ENCODE measurements at places on chromosomes 3 and 15.

DNA sequence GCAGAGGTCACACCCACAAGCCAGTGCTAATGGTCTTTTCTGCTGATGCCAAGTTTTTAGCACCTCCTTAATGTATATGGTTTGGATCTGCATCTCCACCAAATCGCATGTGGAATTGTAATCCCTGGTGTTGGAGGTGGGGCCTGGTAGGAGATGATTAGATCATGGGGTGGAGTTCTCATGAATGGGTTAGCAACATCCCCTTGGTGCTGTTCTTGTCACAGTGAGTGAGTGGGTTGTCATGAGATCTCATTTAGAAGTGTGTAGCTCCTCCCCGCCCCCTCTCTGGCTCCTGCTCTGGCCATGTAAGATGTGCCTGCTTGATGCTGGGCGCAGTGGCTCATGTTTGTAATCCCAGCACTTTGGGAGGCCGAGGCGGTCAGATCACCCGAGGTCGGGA lies 37.3 kb upstream of the KLHL6 start:
- DNase-seq: no peak

DNA sequence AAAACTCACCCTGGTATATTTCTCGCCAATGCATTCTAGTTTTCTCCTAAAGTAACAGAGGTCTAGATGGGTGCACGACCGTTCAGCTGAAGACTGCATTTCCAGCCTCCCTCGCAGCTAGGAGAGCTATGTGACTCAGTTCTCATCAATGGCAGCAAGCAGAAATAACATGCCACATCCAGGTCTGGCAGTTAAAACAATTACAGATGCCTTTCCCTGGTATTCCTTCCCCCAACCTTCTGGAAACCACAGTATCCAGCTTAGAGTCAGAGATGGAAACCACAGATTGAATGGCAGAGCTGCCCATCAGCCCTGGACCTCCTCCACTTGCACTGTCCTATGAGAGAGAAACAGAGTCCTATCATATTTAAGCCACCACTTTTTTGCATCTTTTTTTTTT lies 4.8 kb downstream of the HAPLN3 start:
- no peak for DNase-seq

GRCh38 chr3:26236531-26236930 lies 386.0 kb upstream of the LRRC3B start:
- no peak for DNase-seq

DNA sequence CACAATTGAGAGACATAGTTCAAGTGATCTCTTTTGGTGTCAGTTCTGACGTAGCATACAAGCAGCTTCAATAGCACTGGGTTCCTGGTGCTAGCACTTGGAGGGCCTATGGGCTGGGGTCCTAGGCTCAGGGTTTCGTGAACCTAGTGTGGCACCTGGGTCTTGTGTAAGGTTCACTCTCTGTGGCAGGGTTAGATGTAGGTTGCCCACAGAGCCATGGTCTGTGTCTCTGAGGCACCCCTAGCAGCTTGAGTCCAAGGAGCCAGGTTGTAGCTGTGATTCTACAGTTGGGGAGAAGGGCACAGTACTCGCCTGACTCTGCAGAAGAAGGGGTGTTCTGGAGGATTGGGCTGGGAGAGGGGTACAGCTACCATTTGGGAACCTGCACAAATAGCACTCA lies 282.6 kb upstream of the LRRC3B start:
- DNase-seq: no peak

DNA sequence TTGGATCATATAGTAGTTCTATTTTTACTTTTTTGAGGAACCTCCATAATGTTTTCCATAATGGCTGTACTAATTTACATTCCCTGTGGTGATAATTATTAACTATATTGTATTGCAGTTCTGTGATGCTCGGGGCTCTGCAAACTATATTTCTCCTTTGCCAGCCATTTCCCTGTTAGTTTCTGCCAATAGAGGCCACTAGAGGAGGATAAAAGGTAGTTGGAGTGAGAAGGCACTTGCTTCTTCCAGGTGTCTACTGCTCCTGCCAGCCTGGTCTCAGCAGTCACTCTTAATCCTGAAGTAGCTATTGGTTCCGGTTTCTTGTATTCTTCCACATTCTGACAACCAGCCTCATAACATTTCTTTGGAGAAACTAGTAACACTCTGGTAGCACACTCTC lies 233.9 kb upstream of the GBE1 start:
- no peak for DNase-seq

- no peak for DNase-seq
These were observed 97.6 kb upstream of the UMPS start for GRCh38 chr3:124632566-124633140.

- DNase-seq: no peak
These were observed 740.5 kb downstream of the ROBO2 start for GRCh38 chr3:77780278-77780996.

GRCh38 chr15:25178835-25179672 lies 224.3 kb downstream of the SNRPN start:
- DNase-seq: no peak

GRCh38 chr3:49856181-49857005 lies at the start of gene TRAIP:
TSS of gene TRAIP (minus strand) at chr3:49856564. CDS start at chr3:49856453, 111 bp downstream.
- peak; percentile 88 for DNase-seq

DNA sequence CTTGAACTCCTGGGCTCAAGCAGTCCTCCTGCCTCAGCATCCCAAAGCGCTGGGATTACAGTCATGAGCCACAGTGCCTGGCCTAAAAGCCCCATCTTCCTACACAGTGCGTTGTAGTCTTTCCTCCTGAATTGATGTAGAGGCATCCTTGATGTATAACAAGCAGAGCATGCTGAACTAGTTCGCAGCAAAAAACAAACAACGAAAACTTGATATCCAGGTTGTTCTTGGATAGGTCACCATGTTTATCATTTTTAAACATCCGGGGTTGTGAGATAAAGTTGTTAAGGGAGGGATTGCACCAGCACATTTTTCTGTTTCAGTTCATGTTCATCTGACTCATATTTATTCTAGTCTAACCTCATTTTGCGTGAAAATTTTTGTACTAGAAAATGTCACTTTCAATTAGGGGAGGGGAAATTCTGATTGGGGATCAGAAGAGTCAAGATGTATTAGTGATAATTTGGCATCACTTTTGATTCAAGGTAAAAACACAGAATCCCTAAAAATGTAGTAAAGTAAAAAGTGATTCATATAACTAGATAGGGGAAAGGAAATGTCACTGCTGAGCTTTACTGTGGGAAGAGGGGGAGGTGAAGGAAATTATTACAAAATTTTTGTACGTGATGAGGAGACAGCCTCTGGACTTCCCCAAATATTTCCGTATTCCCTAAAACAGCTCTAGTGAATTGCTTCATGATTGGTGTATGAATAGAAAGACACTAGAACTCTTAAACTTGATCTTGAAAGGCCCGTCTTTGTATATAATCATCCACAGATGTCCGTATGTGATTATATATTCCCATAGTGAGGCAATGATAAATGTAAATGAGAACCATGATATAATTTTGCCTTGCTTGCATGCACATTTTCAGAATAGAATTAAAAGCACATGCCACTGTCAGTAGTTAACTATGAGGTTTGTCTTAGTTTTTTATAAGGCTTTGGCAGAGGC lies 22.9 kb downstream of the RAB8B start:
- DNase-seq: no peak

DNA sequence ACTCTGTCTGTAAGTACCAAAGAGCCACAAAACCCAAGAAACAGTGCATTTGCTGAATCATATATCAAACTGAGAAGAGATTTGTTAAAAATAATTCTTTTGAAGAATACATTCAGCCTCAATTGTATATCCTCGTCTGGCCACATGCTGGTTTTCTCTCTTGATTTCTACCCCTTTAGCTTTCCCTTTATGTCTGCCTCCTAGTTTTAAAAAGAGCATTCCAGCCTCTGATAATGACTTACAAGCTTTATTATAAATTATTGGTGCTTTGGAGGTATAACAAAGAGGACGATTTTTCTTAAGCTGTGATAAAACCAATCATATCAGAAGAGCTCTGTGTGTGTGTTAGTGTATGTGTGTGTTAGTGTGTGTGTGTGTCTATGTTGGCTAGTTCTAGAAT lies 70.4 kb upstream of the ROBO2 start:
- no peak for DNase-seq

DNA sequence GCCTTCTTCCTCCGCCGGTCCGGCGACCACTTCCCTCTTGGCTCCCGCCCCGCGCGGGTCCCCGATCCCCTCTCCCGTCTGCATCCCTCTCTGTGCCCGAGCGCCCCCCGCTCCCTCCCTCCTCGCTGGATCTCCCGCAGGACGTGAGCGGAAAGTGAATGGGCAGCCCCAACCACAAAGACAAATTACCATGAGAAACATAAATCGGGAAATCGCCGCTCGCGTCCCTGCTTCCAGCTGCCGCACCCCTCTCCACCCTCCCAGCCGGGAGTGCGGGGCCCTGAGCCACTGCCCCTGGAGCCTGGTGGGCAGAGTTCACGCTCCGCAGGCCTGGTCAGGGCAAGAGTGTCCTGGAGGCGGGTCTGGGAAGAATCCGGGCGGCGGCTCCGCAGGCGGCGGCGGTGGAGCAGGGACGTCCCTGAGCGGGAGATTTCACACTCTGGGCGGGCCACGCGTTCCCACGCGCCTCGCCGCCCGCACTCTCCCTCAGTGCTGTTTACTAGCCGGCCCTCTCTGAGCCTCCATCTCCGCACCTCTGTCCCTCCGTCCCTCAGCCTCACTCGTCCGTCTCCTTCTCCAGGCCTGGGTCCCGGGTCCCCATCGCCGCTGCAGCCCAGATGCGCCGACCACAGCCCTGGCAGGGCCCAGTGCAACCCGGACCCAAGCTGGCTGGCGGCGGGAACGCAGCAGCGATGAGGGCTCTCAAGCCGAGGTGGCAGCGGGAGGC lies 835 bp downstream of the SEMA5B start:
- DNase-seq: no peak

GRCh38 chr3:187689984-187690383 lies 12.4 kb downstream of the RTP2 start:
- DNase-seq: no peak

GRCh38 chr15:41940441-41940857 lies 31.9 kb downstream of the EHD4 start:
- no peak for DNase-seq

DNA sequence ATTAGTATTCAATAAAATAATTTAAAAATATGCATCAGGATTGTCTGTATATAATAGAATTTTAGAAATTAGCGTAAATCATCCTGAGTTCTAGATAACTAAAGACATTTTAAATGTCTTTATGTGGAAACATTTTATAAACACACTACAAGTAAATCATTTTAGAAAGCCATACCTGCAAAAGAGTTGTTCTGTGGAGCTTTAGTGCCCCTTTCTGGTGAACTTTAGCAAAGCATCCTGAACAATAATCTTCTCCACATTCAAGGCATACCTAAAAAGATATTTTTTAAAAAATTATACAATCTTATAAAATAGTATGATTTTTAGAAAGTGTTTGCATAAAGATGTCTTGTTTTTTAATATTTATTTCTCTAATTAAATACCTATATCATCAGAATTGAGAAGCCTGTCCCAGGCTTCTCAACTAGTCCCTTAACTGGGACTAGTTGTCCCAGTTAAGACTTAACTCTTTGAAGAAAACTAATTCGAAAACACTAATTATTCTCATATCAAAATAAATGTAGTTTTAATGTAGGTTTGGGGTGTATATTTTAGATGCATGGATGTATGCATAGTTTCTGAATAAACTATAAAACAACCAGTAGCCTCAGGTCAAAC lies 29.7 kb downstream of the ZBBX start:
- no peak for DNase-seq

DNA sequence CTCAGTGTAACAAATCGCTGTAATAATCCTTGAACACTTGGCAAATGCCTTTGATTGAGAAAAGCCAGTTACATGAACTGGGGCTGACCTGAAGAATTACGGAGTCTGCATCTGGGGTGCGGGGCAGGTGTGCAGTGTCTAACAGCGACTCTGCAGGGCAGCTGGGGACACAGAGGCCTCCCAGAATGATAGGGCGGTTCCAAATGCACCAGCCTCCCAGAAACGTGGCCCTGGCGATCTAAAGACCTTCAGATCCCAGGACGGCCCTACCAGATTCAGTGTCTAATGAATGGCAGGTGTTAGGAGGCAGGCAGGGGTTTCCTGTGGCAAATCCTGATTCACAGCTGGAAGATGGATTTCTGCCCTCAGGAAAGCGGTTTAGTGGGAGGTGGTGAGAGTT lies 100.5 kb upstream of the RGMA start:
- DNase-seq: no peak

GRCh38 chr15:39777496-39777895 lies 5.1 kb downstream of the FSIP1 start:
- DNase-seq: no peak

DNA sequence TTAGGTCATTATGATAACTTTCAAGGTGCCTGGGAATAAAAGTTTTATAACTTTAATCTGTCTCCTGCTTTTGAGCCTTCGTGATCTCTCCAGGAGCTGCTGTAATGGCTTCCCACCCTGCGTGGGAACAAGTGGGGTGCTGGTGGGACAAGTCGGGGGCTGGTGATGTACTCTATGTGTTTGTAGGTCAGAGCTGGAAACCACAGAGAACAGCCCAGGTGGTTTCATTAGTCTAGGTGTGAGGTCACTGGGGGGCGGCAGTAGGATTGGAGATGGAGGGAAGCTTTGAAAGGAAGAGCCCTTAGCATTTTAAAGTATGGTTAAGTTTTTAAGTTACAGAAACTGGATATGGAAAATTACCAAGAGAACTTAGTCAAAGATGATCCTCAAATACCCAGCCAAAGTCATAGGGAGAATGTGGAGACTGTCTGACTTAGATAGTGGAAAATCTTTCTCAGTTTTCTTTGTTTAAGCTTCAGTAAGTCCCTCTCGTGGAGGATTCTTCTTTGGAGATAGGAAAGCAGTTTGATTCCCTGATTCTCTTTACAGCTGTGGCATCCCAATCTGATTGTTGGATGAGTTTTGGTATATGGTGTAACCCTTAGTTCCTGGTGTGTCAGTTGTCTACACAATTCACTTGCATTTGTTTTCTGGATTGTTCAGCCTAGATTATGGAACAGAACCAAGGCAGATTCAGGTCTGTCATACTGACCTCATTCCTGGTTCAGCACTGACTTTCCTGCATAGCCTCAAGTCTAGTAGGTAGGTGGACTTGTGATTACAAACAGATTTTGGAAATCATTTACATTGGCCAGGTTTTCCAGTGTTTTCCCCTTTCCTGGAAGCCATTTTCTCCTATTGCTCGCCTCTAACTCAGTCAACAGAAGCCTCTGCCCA lies 115.6 kb downstream of the FNDC3B start:
- DNase-seq: no peak

GRCh38 chr3:173733029-173733652 lies 335.6 kb downstream of the NLGN1 start:
- no peak for DNase-seq

DNA sequence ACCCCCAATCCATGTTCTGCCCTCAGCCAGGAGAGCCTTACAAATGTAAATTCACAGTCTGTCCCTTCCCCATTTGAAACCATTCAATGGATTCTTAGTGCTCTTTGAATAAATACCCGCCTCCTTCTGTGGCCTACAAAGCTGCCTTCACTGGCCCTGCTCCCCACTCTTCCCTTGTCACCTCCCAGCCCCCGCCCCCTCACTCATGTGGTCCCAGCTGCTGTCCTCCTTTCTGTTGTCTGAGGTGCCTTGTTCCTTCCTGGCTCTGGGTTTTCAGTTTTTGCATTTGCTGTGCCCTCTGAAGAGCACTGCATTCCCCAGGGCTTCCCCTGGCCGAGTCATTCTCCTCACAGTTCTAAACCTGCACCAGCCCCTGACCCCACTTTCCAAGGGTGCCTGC lies 3.2 kb downstream of the EFCAB12 start:
- no peak for DNase-seq

Data from activated T-helper 1 cell treated with anti-CD3 and anti-CD28 coated beads, Interleukin-2, amount 50 U/mL, for 16 hours (primary cell).